ENCODE measurements at places on chromosomes 5 and 9.

GRCh38 chr9:132200706-132201105, 38.8 kb downstream of the NTNG2 start:
- no peak for DNase-seq

- DNase-seq, result no peak
Observed at GRCh38 chr5:135313405-135313804, 85.6 kb downstream of the MACROH2A1 start.

DNA sequence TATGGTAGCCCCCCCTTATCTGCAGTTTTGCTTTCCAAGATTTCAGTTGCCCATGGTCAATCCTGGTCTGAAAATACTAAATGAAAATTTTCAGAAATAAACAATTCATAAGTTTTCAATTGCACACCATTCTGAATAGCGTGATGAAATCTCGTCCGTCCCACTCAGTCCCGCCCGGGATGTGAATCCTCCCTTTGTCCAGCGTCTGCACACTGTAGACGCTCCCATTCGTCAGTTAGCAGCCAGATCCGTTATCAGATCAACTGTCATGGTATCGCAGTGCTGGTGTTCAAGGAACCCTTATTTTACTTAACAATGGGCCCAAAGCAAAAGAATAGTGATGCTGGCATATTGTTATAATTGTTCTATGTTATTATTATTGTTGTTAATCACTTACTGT, 98.6 kb downstream of the TMEM215 start:
- no peak for DNase-seq

DNA sequence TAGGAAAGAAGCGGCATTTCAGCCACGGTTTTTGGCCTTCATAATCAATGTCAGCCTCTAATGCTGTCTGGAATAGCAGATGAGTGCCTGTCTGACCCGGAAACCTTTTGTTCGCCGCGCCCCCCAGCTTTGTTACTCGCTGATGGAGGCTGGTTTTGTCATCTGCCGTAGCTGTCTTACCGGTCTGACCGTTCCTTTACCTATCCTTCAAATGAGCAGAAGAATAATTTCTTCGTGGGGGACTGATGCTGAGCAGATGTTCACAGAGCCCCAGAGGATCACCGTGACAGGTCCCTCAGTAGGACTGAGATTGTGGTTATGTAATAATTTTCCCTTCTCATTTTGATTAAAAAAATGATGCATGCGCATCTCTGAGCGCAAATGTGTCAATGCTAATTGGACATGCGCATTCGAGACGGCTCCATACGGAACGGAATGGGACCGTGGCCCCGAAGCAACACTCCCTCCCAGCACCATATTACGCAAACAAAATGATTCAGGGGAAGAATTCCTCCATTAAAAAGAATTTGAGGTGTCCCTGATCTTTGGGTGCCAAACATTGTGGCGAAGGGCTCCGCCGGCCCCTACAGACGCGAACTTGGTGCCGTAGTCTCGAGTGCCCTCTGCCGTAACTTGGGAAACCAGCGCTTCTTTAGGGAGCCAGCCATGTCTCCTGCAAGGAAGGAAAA, 27.6 kb downstream of the TLX3 start:
- no peak for DNase-seq

DNA sequence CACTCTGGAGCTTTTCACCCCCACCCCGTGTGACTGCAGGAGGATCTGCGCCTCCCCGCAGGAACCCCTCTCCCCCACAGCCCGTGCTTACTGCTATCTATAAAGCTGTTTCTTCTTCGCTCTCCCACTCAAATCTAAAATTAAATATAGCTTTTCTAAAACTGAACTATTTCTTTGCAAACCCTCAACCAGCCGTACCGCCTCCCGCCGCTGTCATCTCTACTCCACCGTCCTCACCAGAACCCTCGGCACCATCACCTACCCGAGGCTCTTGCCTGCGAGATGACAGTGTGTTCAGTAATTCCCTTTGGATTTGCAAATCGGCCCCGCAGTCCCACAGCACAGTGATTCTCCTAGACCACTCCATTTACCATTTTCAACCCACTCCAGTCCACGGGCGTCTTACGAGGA, 13.6 kb downstream of the LPCAT1 start:
- DNase-seq, result no peak

DNA sequence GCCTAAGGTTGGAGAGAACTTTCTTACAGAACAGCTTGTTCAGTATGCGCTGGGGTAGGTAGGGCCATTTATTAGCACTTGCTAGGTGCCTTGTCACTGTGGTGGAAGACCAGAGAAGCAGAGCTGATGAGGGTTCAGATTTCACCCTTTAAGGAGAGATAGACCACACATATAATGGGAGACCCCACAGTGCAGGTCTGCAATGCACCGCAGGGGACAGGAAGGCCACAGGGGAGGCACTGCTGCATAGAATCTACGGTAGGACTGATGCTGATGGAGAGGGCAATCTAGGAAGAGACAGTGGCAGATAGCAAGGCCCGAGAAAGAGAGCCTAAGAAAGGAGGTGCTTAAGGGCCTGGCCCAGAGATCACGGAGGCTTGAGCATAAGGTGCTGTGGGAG, 64.2 kb downstream of the PTPDC1 start:
- DNase-seq, result no peak

GRCh38 chr5:148569948-148570347, 84.4 kb downstream of the HTR4 start:
- no peak for DNase-seq

DNA sequence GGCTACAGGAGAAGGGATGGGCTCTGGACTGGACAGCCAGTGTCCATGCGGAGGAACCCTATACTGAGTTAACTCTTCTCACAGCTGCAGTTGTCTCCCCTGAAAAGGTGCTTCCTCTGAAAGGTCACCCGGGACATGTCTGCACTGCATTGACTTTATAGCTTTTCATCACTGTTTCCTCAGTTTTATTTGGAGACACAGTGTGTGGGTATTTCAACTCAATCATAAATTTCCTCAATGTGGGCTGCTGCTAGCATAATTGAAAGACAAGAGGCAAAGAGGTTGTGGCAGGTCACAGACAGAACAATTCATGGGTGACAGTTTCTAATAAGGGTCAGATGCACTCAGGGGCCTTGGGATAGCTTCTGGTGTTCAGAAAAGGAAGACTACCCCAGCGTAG, 336.8 kb downstream of the KDM4C start:
- no peak for DNase-seq

GRCh38 chr5:141692919-141693725, 11.1 kb upstream of the ARAP3 start:
- DNase-seq, result no peak

DNA sequence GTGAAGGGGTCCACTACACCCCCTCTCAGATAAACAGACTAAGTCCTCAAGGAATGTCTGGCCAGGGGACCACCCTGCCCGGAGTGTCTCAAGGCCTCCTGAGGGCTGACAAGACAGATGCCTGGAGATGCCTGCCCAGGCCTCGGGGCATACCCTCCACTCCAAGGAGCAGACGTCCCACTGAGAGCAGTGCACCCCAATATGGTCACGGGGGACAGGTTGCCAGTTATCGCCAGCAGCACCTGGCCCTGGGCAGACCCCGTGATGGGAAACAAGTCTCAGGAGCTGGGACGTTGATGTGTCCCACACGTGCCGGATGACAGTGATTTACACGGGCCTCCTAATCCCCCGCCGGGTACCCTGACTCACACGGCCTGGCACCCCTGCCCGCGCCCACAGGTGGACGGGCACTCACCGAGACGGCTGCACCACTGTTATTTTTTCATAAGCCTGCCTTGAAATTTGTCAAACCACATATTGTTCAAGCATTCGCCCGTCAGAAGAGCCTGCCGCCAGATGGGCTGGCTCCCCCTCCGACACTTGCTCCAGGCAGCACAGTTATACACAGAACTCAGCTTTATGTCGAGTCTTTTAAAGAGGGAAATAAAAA, 43.9 kb downstream of the BARX1 start:
- DNase-seq, result no peak

- peak; percentile 28 for DNase-seq
Observed at GRCh38 chr9:38039090-38039906, 29.7 kb downstream of the SHB start.

DNA sequence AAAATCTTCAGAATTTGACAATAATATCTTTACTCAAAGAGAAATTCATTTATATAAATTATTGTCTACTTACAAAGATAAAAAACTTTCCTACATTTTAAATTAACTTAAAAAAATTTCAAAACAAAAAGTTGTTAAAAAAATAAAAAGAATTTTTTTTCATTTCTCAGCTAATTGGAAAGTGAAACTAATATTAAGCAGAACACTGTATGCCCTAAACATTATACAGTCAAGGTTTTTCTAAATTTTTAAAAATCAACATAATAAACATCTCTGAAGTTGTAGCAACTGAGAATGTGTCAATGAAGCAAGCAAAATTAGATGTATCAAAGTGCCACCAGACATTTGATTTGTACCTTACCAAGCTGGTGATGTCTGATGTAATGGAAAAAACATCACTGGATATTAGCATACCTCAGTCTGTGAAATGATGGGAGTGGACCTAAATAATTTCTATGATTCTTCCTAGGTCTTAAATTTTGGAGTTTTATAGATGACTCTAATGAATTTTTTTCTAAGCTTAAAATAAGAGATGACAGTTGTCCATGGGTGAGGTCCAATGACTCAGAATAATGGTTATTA, 290.1 kb downstream of the ADAMTS6 start:
- DNase-seq, result no peak

- no peak for DNase-seq
Observed at GRCh38 chr9:89274838-89275237, 36.2 kb upstream of the CKS2 start.

GRCh38 chr5:145429170-145429569, 406.0 kb downstream of the PRELID2 start:
- DNase-seq, result no peak

Data from HuH-7 (cell line).